ENCODE measurements at places on chromosomes 1 and 21.

GRCh38 chr1:18922848-18923755 is 20.7 kb upstream of the ALDH4A1 start:
- no peak for DNase-seq

- no peak for DNase-seq
Observed at GRCh38 chr1:27408151-27408550, 15.7 kb downstream of the GPR3 start.

GRCh38 chr1:206963740-206964139 is 6.5 kb downstream of the FCAMR start:
- DNase-seq: no peak

DNA sequence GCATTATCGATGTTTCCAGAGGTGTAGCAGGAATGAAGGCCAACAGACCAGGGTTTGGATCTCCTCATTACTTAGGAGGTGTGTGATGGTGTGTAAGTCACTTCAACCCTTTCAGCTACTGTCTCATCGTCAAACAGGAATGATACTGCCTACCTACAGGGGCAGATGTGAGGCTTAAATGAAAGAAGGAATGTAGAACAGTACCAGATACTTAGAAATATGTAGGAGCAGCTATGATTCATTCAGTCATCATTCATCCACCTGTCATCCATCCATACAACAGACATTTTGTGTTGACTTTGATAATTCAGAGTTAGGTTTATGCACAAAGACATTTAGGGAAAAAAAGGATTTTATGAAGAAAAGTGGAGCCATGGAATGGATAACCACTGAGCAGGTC is 486.9 kb upstream of the DAB1 start:
- no peak for DNase-seq

GRCh38 chr1:20850021-20850420 is 62.9 kb upstream of the HP1BP3 start:
- no peak for DNase-seq

DNA sequence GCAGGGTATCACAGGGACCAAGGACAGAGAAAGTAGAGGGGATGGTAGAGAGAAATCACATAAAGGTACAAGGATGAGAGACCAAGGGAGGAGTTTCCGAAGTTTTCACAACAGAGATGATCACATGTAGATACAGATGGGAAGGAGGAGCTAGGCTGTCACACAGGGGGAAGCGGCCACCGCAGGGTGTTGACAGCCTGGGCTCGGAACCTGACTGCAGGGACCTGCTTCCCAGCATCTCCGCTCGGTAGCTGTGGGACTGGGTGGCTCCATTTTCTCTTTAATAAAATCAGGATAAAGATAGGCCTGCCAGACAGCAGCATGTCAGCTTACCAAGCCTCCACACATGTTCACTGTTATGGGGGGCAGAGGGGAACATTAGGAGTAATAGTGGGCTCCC is 32.3 kb downstream of the CDCA8 start:
- DNase-seq: no peak

DNA sequence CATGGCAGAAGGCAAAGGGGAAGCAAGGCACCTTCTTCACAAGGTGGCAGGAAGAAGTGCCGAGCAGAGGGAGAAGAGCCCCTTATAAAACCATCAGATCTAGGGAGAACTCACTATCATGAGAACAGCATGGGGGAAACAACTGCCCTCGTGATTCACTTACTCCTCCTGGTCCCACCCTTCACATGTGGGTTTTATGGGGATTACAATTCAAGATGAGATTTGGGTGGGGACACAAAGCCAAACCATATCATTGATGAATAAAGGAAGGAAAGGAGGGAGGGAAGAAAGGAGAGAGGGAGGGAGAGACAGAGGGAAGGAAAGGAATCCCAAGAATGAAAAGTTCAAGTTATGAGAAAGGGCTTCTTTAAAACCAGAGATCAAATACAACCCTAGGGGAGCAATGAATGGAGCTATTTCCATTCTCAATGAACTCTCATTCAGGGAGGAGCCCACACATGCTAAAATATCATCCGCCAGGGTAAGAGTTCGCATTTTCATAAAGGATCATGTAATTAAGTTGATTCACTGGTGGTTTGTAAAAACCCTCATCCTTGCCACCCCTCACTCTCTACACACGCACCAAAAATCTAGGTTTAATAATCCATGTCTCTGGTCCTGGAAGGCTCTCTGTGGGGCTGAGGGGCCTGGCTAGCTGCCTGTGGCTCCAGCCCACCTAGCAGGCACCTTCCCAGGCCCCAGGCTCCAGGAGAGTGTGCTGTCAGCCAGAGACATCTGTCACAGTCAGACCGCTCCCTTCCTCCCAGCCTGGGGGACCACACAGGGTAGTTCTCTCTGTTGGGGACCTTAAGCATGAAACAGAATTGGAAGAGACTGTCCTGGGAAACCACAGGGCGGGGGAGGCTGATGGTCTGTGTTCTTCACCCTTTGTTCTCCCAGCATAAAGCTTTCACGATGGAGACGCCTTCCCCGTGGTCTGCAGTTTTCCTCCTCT is 94.0 kb downstream of the CCDC185 start:
- DNase-seq: no peak

DNA sequence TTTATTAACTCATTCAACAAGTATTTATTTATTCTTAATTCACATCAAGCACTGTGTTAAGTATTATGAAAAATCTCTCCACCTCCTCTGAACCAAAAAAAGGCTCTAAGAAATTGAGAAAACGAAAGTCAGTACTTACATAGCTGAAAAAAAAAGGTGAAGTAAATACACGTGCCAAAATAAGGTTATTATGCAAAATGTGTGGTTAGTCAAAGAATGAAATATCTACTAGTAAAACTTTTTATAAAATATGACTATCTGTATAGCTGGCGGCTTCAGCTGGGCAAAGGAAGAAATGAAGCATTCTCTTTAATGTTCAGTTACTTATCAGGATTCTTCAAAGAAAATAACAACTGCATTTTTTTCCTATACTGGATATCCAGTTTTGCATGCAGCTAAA is 35.5 kb upstream of the ASPM start:
- DNase-seq: no peak

DNA sequence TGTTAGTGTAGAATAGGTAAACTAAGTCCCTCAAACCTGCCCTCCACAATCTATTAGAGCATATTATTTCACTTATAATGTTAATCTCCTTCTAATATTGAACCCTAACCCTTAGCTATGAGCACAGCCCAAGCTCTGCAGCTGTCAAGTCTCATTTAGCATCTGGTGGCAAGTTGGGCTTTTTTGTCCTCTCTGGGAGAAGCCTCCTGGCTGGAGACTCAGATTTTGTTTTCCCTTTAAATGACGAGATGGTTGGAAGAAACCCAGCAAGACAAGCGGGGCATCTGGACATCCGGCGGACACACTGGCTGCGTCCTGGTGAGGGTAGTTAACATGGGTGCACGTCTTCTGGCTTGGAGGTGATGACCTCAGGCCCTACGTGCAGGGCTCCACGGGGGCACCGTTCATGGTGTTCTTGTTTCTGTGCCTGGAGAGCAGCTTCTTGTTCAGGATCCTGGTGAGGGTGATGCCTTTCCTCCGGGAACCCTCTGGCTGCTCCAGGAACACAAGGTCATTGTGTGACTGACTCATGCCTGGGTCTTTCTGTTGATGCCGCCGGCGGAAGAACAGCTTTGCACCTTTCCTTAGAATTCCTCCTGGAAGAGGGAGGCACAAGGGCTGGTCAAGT is 9.7 kb upstream of the PRDM15 start:
- no peak for DNase-seq

- DNase-seq: no peak
Observed at GRCh38 chr1:8481650-8482380, 163.9 kb downstream of the SLC45A1 start.

GRCh38 chr1:231983588-231984193 is 357.1 kb downstream of the DISC1 start:
- no peak for DNase-seq

DNA sequence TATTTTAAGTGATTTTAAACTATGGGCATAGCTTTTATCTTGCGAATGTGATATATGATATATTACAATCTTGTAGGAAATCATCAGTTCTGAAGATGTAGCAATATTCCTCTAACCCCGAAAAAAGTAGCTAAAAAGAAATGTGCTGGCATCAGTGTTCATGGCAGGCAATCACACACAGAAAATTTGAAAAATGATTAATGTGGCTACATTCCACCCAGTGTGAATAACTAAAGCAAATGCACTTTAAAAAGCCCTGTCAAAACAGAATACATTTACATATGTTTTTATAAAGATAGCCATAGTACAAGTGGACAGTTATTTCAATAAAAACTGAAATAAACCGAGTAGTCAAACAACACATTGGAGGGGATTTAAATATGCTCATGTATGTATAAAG is 260.2 kb downstream of the HHAT start:
- DNase-seq: no peak

DNA sequence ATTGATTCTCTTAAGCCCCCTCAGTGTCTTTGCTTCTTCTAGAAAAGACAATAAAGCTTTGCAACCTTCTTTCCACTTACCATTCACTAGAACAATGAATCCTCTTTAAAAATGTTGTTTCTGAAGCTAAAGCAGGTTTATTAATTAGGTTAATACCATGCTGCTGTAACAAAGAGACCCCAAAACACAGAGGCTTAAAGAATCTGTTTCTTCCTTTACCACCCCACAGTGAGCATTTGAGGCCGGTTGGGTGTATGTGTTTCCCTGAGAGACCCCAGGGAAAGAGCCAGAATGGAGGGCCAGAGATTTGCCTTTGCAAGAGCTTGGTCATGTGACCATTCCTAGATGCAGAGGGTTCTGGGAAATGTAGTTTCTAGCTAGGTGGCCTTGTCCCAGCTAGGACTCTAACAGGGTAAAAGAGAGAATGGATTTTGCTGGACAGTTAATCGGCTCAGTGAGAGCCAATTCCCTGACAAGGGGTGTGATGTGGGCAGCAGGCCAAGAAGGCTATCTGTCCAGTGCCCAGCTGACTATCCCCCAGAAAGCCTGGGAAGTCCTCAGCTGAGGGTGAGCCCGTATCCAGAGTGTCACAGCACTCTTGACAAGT is 191.8 kb upstream of the TMEM51 start:
- DNase-seq: no peak
